Osteoblast (primary cell): ENCODE measurements at places on chromosomes 3 and 15. TPM values are rescaled to one million over a fixed set of nuclear protein-coding genes. Genes with fewer than 3 reads are reported as not detected.

- H3K36me3 ChIP-seq: no peaks in the 10 kb centered on the region
- no peak for DNase-seq
- no peaks in the 10 kb centered on the region for H3K4me1 ChIP-seq
- no peak overlapping the region for H3K4me3 ChIP-seq
Measured at GRCh38 chr3:181791056-181791955, 79.6 kb downstream of the SOX2 start.

GRCh38 chr15:40493089-40493840, 22.5 kb downstream of the CHST14 start:
- DNase-seq: no peak
- H3K4me3 ChIP-seq: no peak overlapping the region
- H3K27me3 ChIP-seq: peaks cover 18% of the 10 kb centered on the region
- peaks cover 11% of the 10 kb centered on the region for H3K4me1 ChIP-seq
- H3K36me3 ChIP-seq: no peaks in the 10 kb centered on the region

GRCh38 chr3:196218155-196218712, 1.9 kb downstream of the SLC51A start:
- peaks cover 13% of the 10 kb centered on the region for H3K4me1 ChIP-seq
- no peak for DNase-seq
- H3K36me3 ChIP-seq: no peaks in the 10 kb centered on the region
- no peak overlapping the region for H3K27ac ChIP-seq
- H3K27me3 ChIP-seq: peaks cover 2% of the 10 kb centered on the region

DNA sequence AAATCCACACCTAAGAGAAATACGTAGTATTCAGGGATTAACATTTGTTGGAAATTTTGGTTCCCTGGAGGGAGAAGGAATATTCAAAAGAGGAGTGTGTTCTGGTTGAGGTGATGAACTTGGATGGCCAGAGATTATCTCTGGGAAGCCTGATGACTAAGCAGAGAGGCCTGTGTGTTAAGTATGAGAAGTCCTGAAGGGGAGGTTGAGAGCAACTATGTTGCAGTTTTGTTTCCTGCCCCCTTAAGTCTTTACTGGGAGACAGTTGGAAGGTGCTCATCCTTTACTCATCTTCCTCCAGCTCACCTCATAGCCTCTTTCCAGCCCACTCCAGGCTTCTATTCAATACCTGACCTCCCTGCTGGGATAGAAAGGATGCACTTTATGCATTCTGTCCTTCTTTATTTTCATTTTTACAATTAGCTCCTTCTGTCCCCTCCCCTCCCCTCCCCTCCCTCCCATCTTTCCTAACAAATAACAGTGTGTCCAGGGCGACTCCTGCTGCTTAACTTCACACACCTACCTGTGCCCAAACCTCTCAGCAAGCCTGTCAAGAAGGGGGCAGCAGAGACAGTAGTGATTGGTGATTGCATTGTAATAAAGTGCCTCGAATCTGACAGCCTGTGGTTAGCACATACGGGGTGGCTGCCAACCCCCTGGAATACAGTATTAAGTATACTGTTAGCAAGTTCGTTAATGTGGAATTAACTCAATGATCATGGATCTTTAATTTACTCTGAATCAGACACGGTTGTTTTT, 11.9 kb downstream of the RAP2B start:
- no peaks in the 10 kb centered on the region for H3K36me3 ChIP-seq
- H3K27ac ChIP-seq: no peak overlapping the region
- DNase-seq: peak; percentile 71
- no peaks in the 10 kb centered on the region for H3K4me1 ChIP-seq
- H3K27me3 ChIP-seq: no peaks in the 10 kb centered on the region

GRCh38 chr15:74196175-74196574, 6.4 kb downstream of the STRA6 start:
- H3K27me3 ChIP-seq: no peaks in the 10 kb centered on the region
- H3K27ac ChIP-seq: peak overlapping the region; percentile 3
- H3K36me3 ChIP-seq: no peaks in the 10 kb centered on the region
- peak; percentile 96 for DNase-seq
- H3K4me3 ChIP-seq: no peak overlapping the region
- H3K4me1 ChIP-seq: peaks cover 43% of the 10 kb centered on the region

DNA sequence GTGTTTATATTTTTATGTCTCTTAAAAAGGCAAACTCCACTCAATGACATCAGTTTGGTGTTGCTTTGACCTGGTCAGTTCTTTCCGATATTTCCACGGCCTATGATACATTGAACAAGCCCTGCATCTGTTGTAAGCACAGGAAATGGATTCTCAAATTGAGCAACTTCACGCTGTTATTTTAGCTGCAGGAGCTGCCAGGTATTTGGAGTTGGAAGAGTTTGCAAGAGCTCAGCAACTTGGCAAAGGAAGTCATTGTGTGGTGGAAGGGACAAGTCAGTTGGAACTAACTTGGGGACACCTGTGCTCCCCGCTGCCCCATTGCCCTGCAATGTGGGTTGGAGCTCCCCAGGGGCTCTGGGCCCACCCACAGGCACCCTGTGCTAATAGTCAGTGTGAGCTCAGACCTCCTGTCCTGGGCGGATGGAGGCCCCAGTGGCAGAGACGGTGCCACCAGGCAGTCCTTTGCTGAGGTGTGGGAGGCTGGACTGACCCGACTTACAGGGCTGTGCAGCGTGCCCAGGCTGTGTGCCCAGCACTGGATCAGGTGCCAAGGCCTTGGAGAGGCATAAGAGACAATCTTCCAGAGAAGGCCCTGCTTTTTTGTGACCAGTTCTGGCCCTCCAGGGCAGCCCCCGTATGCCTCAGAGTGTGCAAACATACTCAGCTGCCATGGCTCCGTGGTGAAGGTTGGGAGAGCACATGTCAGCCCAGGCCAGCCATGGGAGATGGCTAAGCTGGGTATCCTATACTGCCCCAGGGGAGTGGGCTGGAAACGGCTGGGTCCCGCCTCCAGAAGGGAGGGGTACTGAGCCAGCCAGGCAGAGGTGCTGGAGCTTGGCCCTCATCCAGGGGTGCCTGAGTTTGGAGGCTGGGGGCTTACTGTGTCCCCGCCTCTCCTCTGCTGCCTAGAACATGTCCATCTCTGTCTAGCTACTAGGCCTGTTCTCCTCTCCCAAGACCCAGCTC, 43.5 kb downstream of the KY start:
- H3K27ac ChIP-seq: no peak overlapping the region
- no peaks in the 10 kb centered on the region for H3K27me3 ChIP-seq
- H3K36me3 ChIP-seq: no peaks in the 10 kb centered on the region
- no peak overlapping the region for H3K4me3 ChIP-seq
- peaks cover 5% of the 10 kb centered on the region for H3K4me1 ChIP-seq
- DNase-seq: no peak

DNA sequence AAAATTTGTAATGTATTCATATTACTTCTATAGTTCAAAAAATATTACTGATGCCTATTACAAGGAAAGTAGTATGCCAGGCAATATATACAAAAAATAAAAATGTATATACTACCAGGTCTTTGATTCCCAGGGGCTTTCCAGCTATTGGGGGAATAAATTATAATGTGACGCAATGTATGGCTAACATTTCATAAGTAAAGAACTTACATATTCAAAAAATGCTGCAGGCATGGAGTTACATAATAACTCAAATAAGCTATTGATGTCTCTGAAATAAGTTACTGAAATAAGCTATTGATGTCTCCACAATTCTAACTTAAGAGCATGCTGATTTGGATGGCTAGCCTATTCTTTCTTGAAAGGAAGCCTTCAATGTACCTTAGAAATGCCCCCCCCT, 30.2 kb downstream of the MCCC1 start:
- no peak overlapping the region for H3K4me3 ChIP-seq
- H3K36me3 ChIP-seq: peaks cover 27% of the 10 kb centered on the region
- no peak for DNase-seq

- H3K36me3 ChIP-seq: peaks cover 8% of the 10 kb centered on the region
- DNase-seq: no peak
- peak overlapping the region; percentile 35 for H3K4me3 ChIP-seq
- no peaks in the 10 kb centered on the region for H3K27me3 ChIP-seq
- H3K4me1 ChIP-seq: peaks cover 70% of the 10 kb centered on the region
Measured at GRCh38 chr15:49438962-49439631, 16.1 kb downstream of the FGF7 start.

- no peaks in the 10 kb centered on the region for H3K27me3 ChIP-seq
- no peak overlapping the region for H3K27ac ChIP-seq
- peaks cover 4% of the 10 kb centered on the region for H3K4me1 ChIP-seq
- peaks cover 3% of the 10 kb centered on the region for H3K36me3 ChIP-seq
Measured at GRCh38 chr3:105773291-105773690, 95.5 kb downstream of the CBLB start.

DNA sequence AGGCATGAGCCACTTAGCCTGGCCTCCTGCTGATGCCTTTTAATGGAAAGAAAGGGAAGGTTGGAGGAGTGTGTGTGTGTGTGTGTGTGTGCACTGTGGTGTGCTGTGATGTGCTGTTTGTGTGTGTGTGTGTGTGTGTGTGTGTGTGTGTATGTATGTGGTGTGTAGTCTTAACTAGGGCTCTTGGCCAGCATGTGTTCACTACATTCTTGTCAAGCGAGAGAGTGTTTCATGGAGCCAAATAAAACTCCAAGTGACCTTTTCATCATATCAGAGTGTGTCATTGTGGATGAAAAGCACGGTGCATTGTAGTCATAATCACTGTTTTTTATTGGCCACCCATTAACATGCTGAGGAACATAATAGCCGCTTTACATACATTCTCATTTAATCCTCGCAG, 30.8 kb upstream of the BHLHE40 start:
- no peak overlapping the region for H3K4me3 ChIP-seq
- peaks cover 16% of the 10 kb centered on the region for H3K4me1 ChIP-seq
- H3K27ac ChIP-seq: no peak overlapping the region
- H3K27me3 ChIP-seq: no peaks in the 10 kb centered on the region
- H3K36me3 ChIP-seq: no peaks in the 10 kb centered on the region

GRCh38 chr3:12598890-12599289, 42.0 kb downstream of the MKRN2 start:
- peaks cover 3% of the 10 kb centered on the region for H3K4me1 ChIP-seq
- H3K36me3 ChIP-seq: peaks cover 77% of the 10 kb centered on the region
- H3K27ac ChIP-seq: no peak overlapping the region
- no peak for DNase-seq

- DNase-seq: no peak
- no peaks in the 10 kb centered on the region for H3K36me3 ChIP-seq
- no peak overlapping the region for H3K27ac ChIP-seq
- H3K4me3 ChIP-seq: no peak overlapping the region
- H3K4me1 ChIP-seq: peaks cover 5% of the 10 kb centered on the region
Measured at GRCh38 chr3:69304396-69304795, 81.5 kb downstream of the FRMD4B start.

DNA sequence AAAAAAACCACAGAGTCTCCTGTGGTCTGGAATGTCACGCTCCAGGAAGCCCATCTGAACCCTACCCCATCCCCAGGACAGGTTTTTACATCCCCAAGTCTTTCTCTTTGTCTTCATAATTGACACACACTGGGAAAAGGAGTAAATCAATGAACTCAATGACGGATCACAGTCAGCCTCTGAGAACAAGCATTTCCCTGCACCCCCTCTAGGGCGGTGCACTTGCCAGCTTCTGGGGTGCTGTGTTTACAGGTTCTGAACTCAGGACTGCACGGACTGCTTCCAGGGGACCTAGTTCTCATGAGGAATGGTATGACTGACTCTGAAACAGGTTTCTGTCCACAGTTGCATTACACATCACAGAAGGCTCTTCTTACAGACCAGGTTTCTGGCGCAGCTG, 81.1 kb downstream of the NUP210 start:
- H3K36me3 ChIP-seq: no peaks in the 10 kb centered on the region
- H3K27ac ChIP-seq: no peak overlapping the region
- H3K4me1 ChIP-seq: no peaks in the 10 kb centered on the region
- DNase-seq: no peak
- H3K27me3 ChIP-seq: peaks cover 1% of the 10 kb centered on the region

- H3K4me1 ChIP-seq: no peaks in the 10 kb centered on the region
- no peak for DNase-seq
- H3K27me3 ChIP-seq: no peaks in the 10 kb centered on the region
- H3K36me3 ChIP-seq: no peaks in the 10 kb centered on the region
- H3K4me3 ChIP-seq: no peak overlapping the region
Measured at GRCh38 chr15:100147828-100148227, 193.9 kb downstream of the ADAMTS17 start.

DNA sequence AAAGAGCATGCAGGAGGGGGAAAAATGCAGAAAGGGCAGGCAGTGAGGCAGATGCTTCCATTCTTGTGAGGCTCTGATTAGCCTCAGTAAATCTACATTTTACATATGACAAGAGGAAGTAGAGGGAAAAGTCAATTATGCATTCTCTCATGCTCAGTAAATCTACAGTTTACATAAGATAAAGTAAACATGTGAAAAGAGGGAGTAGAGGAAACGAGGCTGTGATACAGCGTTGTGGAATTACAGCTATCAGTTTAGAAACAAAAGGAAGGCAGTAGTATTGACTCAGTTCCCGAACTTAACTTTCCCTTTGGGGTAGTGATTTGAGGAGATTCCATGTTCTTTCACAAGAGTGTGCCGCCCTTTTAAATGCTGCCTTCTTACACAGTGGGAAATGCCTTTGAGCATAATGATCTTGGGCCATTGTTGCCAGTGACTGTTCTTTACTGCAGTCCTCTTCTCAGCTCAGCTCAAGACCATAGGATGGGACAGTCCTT, 39.3 kb downstream of the OSTN start:
- H3K36me3 ChIP-seq: no peaks in the 10 kb centered on the region
- peak; percentile 65 for DNase-seq
- H3K27ac ChIP-seq: peak overlapping the region; percentile 90
- peaks cover 53% of the 10 kb centered on the region for H3K4me1 ChIP-seq
- H3K27me3 ChIP-seq: no peaks in the 10 kb centered on the region
- H3K4me3 ChIP-seq: no peak overlapping the region

- no peak for DNase-seq
- H3K4me1 ChIP-seq: peaks cover 12% of the 10 kb centered on the region
- peak overlapping the region; percentile 30 for H3K27ac ChIP-seq
Measured at GRCh38 chr3:190038050-190038933, 82.4 kb downstream of the P3H2 start.

- no peaks in the 10 kb centered on the region for H3K4me1 ChIP-seq
- DNase-seq: no peak
- no peak overlapping the region for H3K4me3 ChIP-seq
- peaks cover 7% of the 10 kb centered on the region for H3K27me3 ChIP-seq
Measured at GRCh38 chr3:111571907-111572460, 23.2 kb downstream of the ZBED2 start.

- H3K27me3 ChIP-seq: no peaks in the 10 kb centered on the region
- no peak overlapping the region for H3K27ac ChIP-seq
- no peaks in the 10 kb centered on the region for H3K36me3 ChIP-seq
- no peak overlapping the region for H3K4me3 ChIP-seq
Measured at GRCh38 chr3:126003447-126004190, 34.6 kb downstream of the ROPN1B start.

GRCh38 chr3:133295199-133295901, 104.5 kb upstream of the BFSP2 start:
- H3K4me3 ChIP-seq: no peak overlapping the region
- H3K4me1 ChIP-seq: peaks cover 22% of the 10 kb centered on the region

ZMYND10 gene
- 0.88 and 2.9 TPM in 2 replicates for total RNA-seq

TLNRD1 gene
- total RNA-seq: 7.1 and 7.6 TPM in 2 replicates

GNAT1 gene
- total RNA-seq: not detected in 2 replicates

SNTN gene
- not detected in 2 replicates for total RNA-seq

CCRL2 gene
- 0.72 and 0.88 TPM in 2 replicates for total RNA-seq

CYP11A1 gene
- 1.4 and 2.1 TPM in 2 replicates for total RNA-seq

DRD3 gene
- not detected in 2 replicates for total RNA-seq

LRRC34 gene
- 2.2 and 2.4 TPM in 2 replicates for total RNA-seq

TERB2 gene
- total RNA-seq: not detected in 2 replicates

PLXND1 gene
- total RNA-seq: 126 and 134 TPM in 2 replicates
